ENCODE measurements at places on chromosomes 5 and 9.

DNA sequence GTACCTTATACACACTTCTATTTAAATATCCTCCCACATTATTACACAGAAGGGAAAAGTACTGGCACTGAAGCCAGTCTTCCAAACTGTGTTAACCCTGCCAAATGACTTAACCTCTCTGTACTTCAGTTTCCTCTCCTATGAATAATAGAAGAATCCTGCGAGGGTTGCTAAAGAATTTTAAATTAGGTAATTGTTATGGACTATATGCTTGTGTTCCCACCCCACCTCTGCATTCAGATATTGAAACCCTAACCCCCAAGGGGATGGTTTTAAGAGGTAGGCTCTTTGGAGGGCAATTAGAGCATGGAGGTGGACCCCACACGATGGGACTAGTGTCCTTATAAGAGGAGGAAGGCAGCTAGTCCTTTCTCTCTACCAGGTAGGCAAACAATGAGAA lies 72.7 kb downstream of the TTLL11 start:
- no peak for DNase-seq

GRCh38 chr9:118029425-118029824 lies 325.2 kb downstream of the TLR4 start:
- no peak for DNase-seq

DNA sequence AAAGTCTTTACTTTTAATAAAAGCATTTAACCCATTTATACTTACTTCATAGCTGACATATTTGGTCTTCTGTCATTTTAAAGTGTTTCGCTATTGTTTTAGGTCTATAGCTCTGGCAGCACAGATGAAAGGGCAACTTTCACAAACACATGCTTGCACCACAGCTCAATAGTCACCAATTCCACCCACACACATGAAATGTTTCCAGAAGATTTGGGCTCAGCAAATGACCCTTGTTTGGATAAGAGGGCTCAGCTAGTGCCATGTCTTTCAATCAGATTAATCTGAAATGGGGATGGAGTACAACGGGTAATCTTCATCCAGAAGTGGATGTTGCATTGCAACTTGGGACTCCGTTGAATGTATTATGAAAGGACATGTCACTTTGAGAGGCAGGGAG lies 176.0 kb downstream of the FGF18 start:
- no peak for DNase-seq

GRCh38 chr5:1381370-1382247 lies 36.7 kb upstream of the CLPTM1L start:
- no peak for DNase-seq
